ENCODE measurements at places on chromosomes 5 and 9.

- H3K4me1 ChIP-seq = no peaks in the 10 kb centered on the region
- no peak overlapping the region for H3K4me3 ChIP-seq
- H3K27me3 ChIP-seq = no peaks in the 10 kb centered on the region
- no peak overlapping the region for H3K27ac ChIP-seq
- DNase-seq = no peak
Measured at GRCh38 chr5:136103118-136103517, 29.5 kb upstream of the SMAD5 start.

- no peak overlapping the region for H3K27ac ChIP-seq
- no peaks in the 10 kb centered on the region for H3K27me3 ChIP-seq
- no peaks in the 10 kb centered on the region for H3K4me1 ChIP-seq
- H3K36me3 ChIP-seq = no peaks in the 10 kb centered on the region
Measured at GRCh38 chr5:52665559-52665958, 122.2 kb upstream of the ITGA1 start.

- no peaks in the 10 kb centered on the region for H3K27me3 ChIP-seq
- no peak overlapping the region for H3K4me3 ChIP-seq
- H3K27ac ChIP-seq = no peak overlapping the region
- H3K36me3 ChIP-seq = no peaks in the 10 kb centered on the region
- no peak for DNase-seq
Measured at GRCh38 chr9:129221979-129222635, 44.0 kb upstream of the IER5L start.

DNA sequence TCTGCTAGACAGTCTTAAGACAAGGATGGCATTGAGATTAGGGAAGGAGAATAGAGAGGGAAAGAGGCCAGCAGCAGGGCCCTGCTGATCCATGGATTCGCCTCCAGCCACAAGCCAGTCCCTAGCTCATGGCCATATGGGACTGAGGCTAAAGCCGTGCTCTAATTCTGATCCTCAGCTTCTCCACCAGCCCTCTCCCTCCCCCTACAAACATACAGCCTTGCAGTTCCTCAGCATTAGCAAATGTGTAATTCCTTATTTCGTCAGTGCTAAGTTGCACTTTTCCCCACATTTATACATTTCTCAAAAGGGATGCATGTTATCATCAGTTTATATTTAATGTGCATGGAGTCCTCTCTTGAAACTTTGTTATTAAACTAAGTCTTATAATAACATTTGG is 34.8 kb downstream of the ZNF462 start:
- H3K36me3 ChIP-seq = no peaks in the 10 kb centered on the region
- no peak overlapping the region for H3K4me3 ChIP-seq
- no peak for DNase-seq
- H3K27ac ChIP-seq = peak overlapping the region; percentile 40
- no peaks in the 10 kb centered on the region for H3K27me3 ChIP-seq

DNA sequence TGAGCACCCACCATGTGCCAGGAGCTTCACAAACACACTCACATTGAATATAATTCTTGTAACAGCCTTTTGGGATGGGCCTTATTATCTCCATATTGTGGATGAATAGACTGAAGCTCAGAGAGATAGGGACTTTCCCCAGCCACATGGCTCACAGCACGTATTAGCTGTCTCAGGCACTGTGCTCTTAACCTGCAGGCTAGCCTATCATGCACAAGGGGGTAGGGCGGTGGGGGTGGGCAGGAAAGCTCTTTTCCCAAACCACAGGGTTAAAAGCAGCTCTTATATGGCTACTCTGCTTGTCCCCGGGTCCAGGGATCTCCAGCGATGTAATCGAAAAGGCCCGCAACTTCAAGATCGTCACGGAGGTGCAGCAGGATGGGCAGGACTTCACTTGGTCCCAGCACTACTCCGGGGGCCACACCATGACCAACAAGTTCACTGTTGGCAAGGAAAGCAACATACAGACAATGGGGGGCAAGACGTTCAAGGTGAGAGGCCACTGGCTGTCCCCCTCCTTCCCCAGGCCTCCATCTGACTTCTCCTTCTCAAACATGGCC is 2.6 kb downstream of the FABP6 start:
- no peaks in the 10 kb centered on the region for H3K27me3 ChIP-seq
- H3K36me3 ChIP-seq = no peaks in the 10 kb centered on the region
- no peak overlapping the region for H3K27ac ChIP-seq
- no peak overlapping the region for H3K4me3 ChIP-seq
- DNase-seq = no peak
